Nucleus accumbens (tissue), 56 donors: ENCODE measurements at places on chromosomes 3 and 15.

DNA sequence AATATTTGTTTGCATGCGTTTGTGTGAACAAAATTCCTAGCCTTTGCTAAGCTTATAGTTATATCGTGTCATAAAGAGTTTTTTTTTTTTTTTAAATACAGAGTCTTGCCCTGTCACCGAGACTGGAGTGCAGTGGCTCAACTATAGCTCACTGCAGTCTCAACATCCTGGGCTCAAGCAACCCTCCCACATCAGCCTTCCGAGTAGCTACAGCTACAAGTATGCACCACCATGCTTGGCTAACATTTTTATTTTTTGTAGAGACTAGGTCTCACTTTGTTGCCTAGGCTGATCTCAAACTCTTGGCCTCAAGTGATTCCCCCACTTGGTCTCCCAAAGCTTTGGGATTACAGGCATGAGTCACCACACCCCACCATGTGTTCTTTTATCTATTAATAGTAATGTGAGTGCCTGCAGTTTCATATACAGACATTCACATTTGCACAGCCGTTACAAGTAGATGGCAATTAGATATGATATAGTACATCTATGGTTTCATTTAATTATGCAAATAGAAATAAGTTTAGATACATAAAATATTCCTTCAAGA, 848.6 kb downstream of the PDCD6IP start:
- no peak for DNase-seq

- DNase-seq, result no peak
Observed at GRCh38 chr3:183151086-183151485, 11.4 kb downstream of the LAMP3 start.

- DNase-seq, result peak; percentile 68
Observed at GRCh38 chr3:150409512-150410310, 1.6 kb downstream of the TSC22D2 start.

- no peak for DNase-seq
Observed at GRCh38 chr15:77784361-77785292, 151.9 kb upstream of the LINGO1 start.

GRCh38 chr15:46502667-46503066, 867.8 kb downstream of the SQOR start:
- DNase-seq, result no peak
